RWPE2 (cell line): ENCODE measurements at places on chromosomes 7 and 10.

DNA sequence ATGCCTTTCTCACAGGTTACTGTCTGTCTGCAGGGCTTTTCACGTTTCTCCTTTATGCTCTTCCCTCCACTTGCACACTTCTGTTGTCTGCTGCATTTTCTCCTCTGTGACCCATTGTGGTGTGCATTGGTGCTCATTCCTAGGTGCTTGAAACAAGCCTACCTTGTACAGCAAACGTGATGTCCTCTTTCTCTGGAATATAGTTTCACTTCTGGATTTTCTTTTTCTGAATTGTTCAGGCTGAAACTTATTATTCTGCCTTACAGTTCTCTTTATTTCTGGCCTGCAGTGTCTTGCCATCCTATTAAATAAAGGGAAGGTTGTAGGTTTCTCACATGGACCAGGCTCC lies 128.8 kb upstream of the SAMD8 start:
- DNase-seq = no peak

- DNase-seq = peak; percentile 86
Observed at GRCh38 chr10:50325449-50326171, 74.3 kb upstream of the ASAH2 start.

GRCh38 chr7:150359622-150360362 lies 8.8 kb upstream of the REPIN1 start:
- DNase-seq = no peak

GRCh38 chr7:50721160-50721559 lies 61.5 kb downstream of the GRB10 start:
- no peak for DNase-seq

DNA sequence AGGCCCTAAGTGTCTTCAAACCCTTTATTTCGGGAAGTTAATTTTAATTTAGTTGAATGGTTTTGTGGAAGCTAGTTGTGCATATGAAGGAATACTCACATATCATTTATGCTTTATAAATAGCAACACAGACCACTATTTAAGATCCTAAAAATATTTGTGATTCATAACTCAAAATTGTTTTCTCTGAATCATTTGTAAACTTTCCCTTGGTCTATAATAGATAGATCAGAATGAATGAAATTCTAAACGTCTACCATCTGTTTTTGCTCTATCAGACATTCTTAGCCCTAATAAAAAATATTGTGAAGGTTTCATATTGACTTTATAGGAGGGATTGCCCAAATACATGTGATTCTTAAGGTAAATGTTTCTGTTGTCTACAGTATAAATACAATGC lies 43.5 kb downstream of the LOXL4 start:
- no peak for DNase-seq

- no peak for DNase-seq
Observed at GRCh38 chr10:17353568-17354300, 100.7 kb downstream of the ST8SIA6 start.

GRCh38 chr7:131524115-131524514 lies 32.3 kb downstream of the PODXL start:
- no peak for DNase-seq

- DNase-seq = no peak
Observed at GRCh38 chr7:47967123-47967522, 12.3 kb downstream of the HUS1 start.
